ENCODE measurements at places on chromosomes 2 and 18.

DNA sequence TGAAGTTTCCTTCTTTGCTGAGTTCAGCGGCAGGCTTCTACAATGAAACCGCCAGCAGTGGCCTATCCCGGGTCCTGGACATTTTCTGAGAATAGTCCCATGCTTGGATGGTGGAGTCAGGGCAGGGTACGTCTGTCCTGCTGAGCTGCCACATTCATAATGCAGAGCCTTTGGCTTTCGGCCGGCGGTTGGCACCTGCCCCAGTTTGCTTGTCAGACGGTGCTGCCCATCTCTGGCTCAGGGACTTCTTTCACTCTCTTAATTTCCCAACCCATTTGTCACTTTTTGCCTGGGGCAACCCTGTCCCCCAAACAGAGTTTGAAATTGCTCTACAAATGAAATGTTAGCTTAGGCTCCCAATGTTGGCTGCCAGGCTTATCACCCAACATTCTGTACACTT lies 57.2 kb downstream of the SOX11 start:
- DNase-seq = no peak

DNA sequence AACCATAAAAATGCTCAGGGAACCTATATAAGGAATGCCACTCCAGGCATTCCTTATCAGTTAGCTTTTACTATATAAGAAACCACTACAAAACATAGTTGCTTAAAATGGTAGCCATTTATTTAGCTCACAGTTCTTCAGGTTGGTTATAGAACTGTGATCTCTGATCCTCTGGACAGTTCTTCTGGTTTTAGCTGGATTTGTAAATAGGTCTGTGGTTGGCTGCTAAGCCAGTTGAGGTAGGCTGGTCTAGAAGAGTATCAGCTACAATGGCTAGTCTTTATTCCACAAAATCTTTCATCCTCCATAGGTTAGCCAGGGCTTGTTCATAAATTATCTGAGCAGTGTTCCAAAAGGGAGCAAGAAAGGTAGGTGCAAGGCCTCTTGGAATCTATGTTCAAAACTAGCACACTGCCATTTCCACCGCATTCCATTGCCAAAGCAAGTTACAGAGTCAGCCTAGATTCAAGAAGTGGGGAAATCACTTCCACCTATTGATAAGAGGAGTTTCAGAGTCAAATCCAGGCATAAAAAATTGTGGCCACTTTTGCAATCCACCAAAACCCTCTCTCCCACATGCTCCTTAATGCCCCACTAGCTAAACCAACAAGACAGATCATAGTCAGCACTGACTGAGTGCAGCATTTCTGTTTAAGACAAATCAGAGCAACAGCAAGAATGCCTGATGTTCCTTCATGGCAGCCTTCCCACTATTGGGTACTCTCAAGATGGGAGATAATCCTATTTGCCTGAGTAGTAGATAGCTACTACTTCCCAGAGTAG lies 146.4 kb downstream of the IRS1 start:
- DNase-seq = no peak

DNA sequence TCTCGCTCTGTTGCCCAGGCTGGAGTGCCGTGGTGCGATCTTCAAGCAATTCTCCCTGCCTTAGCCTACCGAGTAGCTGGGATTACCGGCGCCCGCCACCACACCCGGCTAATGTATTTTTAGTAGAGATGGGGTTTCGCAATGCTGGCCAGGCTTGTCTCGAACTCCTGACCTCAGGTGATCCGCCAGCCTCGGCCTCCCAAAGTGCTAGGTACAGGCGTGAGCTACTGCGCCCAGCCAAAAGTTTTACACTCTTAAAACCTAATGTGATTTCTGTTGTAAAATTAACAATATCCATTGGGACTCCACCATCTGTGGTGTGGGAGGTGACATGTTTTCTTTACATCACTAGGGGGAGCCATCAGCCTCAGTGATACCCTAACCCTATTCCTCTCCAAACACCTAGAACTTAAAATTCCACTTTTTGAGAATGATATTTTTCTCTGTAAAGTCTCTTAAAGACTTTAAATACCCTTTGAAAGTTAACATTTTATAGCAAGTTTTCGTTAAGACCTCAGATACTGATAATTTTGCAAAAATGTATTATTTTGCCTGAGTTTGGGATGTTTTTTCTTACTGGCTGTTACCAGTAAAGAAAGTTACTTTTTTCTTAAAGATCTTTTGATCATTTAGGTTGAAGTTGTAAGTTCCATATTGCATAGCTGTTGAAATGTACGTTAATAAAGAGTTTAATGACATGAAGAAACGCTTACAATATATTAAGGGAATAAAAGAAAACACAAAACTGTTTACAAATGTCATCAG lies 11.6 kb upstream of the EIF2AK2 start:
- DNase-seq = peak; percentile 12

DNA sequence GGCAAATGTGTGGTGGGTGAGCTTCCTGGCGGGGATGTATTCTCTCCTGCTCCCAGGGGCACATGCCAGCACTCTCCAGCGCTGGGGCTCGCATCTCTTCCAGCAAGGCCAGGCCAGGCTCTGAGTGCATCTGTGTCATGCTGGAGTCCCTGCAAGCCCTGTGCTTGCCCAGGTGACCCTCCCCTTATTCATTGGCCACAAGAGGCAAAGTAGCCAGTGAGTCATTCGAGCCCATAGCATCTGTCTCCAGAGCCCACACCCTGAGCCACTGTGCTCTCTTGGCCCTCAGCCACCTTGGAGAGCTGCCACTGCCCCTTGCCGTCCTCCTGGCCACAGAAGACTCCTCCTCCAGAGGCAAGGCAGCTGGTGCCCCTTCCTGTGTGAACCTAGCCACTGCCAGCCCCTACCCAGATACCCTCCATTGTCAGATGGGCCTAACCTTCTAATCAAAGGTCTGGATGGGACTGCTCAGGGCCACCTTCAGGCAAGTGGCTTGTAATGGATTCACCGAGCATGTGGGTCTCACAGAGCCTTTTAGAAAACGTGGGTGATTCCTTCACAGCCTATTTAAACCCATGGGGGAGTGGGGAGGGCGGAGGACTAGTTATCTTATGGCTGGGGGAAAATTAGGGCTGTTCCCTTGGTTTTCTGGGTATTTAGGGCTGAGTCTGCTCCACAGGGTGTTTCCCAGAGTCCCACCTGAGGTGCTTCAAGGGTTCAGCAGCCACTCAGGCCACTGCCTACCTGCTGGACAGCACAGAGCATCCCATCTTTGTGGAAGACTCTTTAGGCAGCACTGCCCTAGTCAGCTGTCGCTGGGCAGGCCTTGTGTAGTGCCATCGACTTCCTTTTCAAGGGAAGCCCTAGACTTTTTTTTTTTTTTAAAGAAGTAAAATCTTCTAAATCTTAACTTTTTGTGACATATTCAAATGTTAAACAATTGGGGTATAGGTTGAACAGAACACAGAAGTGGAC lies 137.4 kb downstream of the ACOXL start:
- DNase-seq = no peak

- DNase-seq = no peak
Measured at GRCh38 chr2:162369551-162369950, 25.6 kb downstream of the GCA start.

- no peak for DNase-seq
Measured at GRCh38 chr2:1253629-1254028, 159.6 kb upstream of the TPO start.

- DNase-seq = no peak
Measured at GRCh38 chr2:199449455-199449854, 8.3 kb downstream of the SATB2 start.

- no peak for DNase-seq
Measured at GRCh38 chr2:85723707-85724360, 29.7 kb downstream of the GNLY start.

DNA sequence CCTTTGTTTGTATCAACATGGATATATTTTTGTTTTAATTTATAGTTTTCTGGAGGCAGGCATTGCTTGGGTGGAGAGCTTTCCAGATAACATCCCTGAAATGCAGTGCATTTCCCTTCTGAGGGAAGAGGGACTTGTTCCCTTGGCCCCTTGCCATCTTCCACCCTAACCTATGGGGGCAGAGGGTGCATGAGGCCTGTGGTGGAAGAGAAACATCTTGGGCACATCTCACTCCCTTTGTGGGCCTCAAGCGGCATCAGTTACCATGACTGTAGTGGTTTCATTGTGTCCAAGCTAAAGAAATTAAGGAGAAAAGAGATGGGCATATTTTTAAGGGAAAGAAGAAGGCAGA lies 5.3 kb upstream of the RPL37A start:
- DNase-seq = no peak

- no peak for DNase-seq
Measured at GRCh38 chr2:88127888-88128653, at the start of gene FABP1. Gene FABP1 (minus strand): TSS chr2:88128062. CDS start chr2:88128017, 45 bp downstream.

GRCh38 chr18:46718501-46719341 lies 38.1 kb downstream of the ST8SIA5 start:
- no peak for DNase-seq

- DNase-seq = no peak
Measured at GRCh38 chr2:191382801-191383200, 137.6 kb downstream of the MYO1B start.

GRCh38 chr18:75222407-75222806 lies 11.8 kb downstream of the TSHZ1 start:
- no peak for DNase-seq

DNA sequence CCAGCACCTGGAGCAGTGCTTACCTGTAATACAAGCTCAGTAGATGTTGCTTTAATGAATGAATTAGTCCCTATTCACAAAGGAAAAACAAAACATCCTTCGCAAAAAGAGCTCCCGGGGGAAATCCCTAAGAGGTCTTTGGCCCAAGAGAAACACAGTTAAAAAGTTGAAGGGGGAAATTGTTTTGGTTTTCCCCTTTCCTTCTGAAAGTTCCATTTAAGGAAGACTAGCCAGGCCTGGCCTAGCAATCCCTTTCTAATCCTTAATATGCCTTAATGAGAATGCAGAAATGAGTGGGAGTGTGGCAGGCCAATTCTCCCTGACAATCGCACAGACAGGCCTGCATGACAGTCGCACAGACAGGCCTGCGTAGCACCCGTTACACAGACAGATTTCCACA lies 33.5 kb upstream of the REL start:
- no peak for DNase-seq

GRCh38 chr2:158346032-158346431 lies 110.5 kb downstream of the CCDC148 start:
- no peak for DNase-seq

DNA sequence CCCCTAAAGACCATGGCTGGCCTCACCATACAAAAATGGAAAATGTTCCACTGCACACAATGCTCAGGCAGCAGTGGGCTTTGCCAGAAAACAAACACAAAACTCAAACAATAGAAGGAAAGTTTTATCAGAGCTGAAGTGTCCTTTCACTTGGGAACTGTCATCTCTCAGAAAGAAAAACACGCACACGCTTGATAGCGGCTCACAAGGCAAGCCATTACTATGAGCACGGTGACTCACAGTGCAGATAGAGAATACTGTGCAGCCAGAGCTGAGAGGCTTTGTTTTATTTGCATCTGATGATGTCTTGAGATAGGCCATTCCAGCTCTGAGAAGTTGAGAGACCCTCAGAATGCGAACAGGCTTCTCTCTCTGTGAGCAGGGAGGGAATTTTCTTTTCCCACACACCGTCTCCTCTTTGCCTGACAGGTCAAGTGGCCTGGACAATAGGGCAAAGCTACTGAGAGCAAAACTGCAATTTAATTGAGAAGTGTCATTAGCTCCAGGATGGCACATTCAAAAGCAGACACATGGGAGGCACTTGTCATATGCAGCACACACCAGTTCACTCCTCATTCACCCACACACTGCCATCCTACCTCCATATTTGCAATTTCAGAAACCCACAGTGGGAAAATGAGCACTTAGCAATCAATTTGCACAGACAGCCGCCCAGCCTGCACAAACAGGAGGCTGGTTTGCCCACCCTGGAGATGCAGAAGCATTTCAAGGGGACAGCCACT lies 236.6 kb downstream of the SS18 start:
- no peak for DNase-seq

- no peak for DNase-seq
Measured at GRCh38 chr18:46346213-46346612, 242.0 kb downstream of the HAUS1 start.

DNA sequence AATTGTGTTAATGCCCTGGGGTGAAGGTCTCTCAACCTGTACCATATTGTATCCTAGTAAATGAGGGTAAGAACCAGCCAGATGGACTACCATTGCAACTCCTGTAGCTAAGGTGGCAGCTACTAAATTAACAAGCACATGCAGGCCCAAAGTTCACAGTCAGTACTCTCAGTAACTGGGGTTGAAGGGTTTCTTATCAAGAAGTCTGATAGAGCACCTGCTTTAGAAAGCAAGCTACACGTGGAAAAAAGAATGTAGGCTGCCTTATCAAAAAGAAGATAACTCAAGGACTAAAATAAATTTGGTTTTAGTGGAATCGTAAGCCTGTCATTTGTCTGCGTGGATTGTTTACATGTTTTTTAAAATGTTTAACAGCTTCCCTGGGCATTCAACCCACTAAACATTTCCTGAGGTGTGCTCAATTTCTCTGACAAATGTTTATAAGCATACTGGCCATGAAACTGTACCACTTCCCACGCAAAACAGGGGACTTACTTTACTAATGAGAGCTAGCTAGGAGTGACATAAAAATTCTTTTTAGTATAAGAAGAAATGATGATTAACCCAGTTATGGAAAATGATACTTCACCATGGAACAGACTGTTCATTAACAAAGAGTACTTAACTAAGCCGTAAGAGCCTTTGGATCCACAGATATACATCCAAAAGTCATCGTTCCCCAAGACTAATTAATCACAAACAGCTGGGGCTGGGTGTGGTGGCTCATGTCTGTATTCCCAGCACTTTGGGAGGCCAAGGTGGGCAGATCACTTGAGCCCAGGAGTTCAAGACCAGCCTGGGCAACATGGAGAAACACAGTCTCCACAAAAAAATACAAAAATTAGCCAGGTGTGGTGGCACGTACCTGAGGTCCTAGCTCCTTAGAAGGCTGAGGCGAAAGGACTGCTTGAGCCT lies 36.5 kb downstream of the LPIN2 start:
- DNase-seq = no peak

- DNase-seq = no peak
Measured at GRCh38 chr2:234980451-234981187, 28.8 kb downstream of the SH3BP4 start.

DNA sequence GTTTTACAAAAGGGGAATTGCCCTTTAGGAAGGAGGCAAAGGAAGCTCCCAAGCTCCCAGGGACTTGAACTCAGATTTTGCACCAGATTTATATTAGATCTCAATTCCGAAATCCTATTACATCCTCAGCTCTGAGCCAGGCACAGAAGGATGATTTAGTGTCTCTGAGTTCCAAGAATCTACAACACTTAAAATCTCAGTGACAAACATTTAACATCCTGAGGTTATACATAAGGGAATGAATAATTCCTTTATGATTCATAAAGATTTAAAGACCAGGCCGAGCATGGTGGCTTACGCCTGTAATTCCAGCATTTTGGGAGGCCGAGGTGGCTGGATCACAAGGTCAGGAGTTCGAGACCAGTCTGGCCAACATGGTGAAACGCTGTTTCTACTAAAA lies 16.5 kb upstream of the SLC20A1 start:
- DNase-seq = no peak

- no peak for DNase-seq
Measured at GRCh38 chr18:21548647-21549046, 51.9 kb downstream of the ESCO1 start.

Data from stimulated activated CD4-positive, alpha-beta T cell treated with anti-CD3 and anti-CD28 coated beads, Interleukin-2, amount 100 ng/mL, for 4 hours (primary cell).